Activated CD4-positive, alpha-beta memory T cell treated with anti-CD3 and anti-CD28 coated beads for 36 hours (primary cell): ENCODE measurements at places on chromosomes 6 and 20. TPM values are rescaled to one million over a fixed set of nuclear protein-coding genes. Genes with fewer than 3 reads are reported as not detected.

DNA sequence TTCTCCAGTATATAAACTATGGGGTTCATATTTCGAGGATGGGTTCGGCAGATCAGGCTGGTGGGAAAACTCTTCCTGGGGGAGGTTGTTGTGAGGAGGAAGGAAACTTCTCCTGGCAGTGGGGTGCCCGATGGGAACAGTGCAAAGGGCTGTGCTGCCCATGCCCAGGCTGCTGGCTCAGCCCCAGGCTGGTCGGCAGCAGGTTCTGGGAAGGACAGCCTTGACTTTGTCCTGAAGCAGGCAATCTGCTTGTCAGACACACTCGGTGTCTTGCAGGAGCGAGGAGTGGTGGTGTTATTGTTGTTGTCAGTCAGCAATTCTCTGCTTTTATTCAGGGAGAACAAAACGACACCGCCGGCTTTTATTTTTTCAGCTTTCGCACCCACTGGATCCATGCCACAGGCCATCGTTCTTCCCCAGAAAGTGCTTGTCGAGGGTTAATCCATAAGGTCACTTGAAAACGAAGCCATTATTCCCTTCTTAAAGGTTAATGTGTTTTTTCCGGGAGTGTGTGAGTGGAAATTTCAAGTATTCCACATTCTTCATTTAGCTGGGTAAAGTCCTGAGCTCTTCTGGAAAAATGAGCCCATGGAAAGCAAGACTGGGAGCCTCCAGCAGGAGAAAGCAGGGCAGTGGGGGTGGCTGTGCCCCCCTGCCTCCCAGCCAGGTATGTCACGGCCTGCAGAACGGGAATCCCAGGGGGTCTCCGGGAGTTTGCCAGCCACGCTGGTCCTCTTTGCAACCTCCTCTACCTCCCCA, 57.0 kb upstream of the STX16 start:
- H3K27me3 ChIP-seq, result peaks cover 9% of the 10 kb centered on the region
- no peaks in the 10 kb centered on the region for H3K4me1 ChIP-seq
- H3K4me3 ChIP-seq, result no peak overlapping the region

DNA sequence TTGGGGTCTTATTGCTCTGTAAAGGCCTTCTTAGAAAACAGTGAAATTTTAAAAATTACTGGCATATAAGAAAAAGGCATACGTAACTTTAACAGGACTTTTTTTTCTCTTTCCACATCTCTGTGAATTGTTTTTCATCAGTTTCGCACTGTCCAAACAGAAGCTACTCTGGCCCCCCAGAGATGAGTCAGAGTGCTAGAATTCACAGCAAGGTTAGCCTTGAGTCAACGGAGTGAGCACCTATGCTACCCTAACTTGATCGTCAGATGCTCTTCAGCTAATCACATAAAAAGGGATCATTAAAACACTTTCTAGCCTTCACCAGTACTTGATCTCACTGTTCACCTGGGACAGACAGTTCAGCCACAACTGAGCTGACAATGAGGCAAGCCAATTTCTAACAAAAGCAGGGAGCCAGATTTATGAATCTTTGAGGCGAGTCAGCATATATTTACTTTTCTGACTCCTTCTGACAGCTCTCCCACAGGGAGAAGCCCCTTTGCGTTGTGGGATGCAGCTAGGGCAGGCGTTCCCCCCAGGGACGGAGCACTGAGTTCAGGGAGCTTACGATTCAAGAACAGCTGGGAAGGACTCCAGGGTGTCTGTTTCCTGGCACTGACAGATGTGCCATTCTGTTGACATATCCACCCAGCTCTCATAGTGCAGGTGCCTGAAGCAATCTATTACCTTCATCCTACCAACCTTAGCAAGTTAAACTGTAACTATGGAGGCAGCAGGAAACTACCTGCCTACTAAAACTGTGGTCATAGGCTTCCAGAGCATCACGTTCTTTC, 46.4 kb upstream of the SPDEF start:
- H3K27ac ChIP-seq, result no peak overlapping the region
- H3K36me3 ChIP-seq, result peaks cover 19% of the 10 kb centered on the region
- peaks cover 28% of the 10 kb centered on the region for H3K4me1 ChIP-seq
- H3K4me3 ChIP-seq, result no peak overlapping the region
- DNase-seq, result no peak

- H3K4me1 ChIP-seq, result no peaks in the 10 kb centered on the region
- H3K27ac ChIP-seq, result no peak overlapping the region
- peaks cover 7% of the 10 kb centered on the region for H3K27me3 ChIP-seq
- no peak overlapping the region for H3K4me3 ChIP-seq
- peaks cover 2% of the 10 kb centered on the region for H3K36me3 ChIP-seq
Measured at GRCh38 chr6:6420107-6420506, 99.6 kb upstream of the F13A1 start.

- no peaks in the 10 kb centered on the region for H3K4me1 ChIP-seq
- no peak overlapping the region for H3K4me3 ChIP-seq
- no peak overlapping the region for H3K27ac ChIP-seq
- H3K36me3 ChIP-seq, result no peaks in the 10 kb centered on the region
- no peaks in the 10 kb centered on the region for H3K27me3 ChIP-seq
Measured at GRCh38 chr6:80789912-80790570, 683.6 kb downstream of the BCKDHB start.

GRCh38 chr6:132062626-132063025, 111.5 kb upstream of the CCN2 start:
- no peak for DNase-seq
- H3K27ac ChIP-seq, result no peak overlapping the region

DNA sequence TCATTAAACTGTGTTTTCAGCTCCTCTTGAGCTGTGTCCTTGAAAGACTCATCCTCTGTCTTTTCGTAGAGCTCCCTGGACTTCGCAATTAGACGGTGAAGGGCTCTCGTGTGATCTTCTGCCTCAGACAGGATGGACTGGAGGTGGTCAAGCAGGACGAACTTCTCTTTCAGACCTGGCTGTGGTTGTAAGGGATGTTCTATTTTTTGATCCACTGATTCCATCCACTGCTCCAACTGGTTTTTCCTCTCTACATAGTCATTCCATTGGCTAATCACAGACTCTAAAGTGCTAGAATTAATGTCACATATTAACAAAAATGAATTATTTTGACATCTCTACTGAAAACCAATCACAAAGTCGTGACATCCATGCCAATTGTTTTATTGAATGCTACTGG, 250.1 kb downstream of the SYNE1 start:
- no peaks in the 10 kb centered on the region for H3K4me1 ChIP-seq
- no peak for DNase-seq
- no peak overlapping the region for H3K4me3 ChIP-seq
- no peaks in the 10 kb centered on the region for H3K36me3 ChIP-seq

GRCh38 chr20:50481741-50482140, 28.4 kb upstream of the PTPN1 start:
- H3K4me3 ChIP-seq, result no peak overlapping the region
- no peak for DNase-seq
- H3K27ac ChIP-seq, result no peak overlapping the region
- H3K27me3 ChIP-seq, result no peaks in the 10 kb centered on the region

GRCh38 chr6:90399970-90400369, 103.3 kb upstream of the BACH2 start:
- peaks cover 13% of the 10 kb centered on the region for H3K36me3 ChIP-seq
- H3K27ac ChIP-seq, result peak overlapping the region; percentile 93
- peaks cover 91% of the 10 kb centered on the region for H3K4me1 ChIP-seq
- peak; percentile 72 for DNase-seq
- H3K27me3 ChIP-seq, result no peaks in the 10 kb centered on the region

- DNase-seq, result no peak
- no peak overlapping the region for H3K4me3 ChIP-seq
- no peaks in the 10 kb centered on the region for H3K36me3 ChIP-seq
- no peak overlapping the region for H3K27ac ChIP-seq
- H3K4me1 ChIP-seq, result no peaks in the 10 kb centered on the region
- H3K27me3 ChIP-seq, result peaks cover 12% of the 10 kb centered on the region
Measured at GRCh38 chr6:150566486-150566885, 33.2 kb upstream of the PLEKHG1 start.

GRCh38 chr6:54102238-54102637, 9.0 kb upstream of the MLIP start:
- no peaks in the 10 kb centered on the region for H3K36me3 ChIP-seq
- no peak overlapping the region for H3K4me3 ChIP-seq
- no peak for DNase-seq
- H3K27me3 ChIP-seq, result no peaks in the 10 kb centered on the region
- H3K27ac ChIP-seq, result no peak overlapping the region

GRCh38 chr20:25042531-25043498, 15.1 kb downstream of the ACSS1 start:
- no peak overlapping the region for H3K4me3 ChIP-seq
- H3K36me3 ChIP-seq, result peaks cover 2% of the 10 kb centered on the region
- H3K27ac ChIP-seq, result peak overlapping the region; percentile 82
- peaks cover 29% of the 10 kb centered on the region for H3K4me1 ChIP-seq
- no peaks in the 10 kb centered on the region for H3K27me3 ChIP-seq
- peak; percentile 57 for DNase-seq

DNA sequence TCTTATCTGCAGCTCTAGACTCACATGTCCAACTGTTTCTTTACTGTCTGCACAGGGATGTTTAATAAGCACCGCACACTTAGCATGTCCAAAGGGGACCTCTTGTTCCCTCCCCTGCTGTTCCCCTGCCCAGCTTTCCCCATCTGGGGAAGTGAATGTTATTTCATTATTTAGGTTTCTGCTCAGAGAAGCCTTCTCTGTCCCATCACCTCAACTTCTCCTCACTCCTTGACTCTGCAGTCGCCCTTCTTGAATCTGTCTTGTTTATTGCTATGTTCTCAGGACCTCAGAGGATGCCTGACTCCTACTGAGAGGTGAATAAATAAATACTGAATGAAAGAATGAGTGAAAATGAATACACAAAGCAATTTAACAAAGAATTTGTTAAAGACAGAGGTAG, 121.0 kb downstream of the SASH1 start:
- peaks cover 6% of the 10 kb centered on the region for H3K27me3 ChIP-seq
- no peak overlapping the region for H3K27ac ChIP-seq
- H3K4me1 ChIP-seq, result no peaks in the 10 kb centered on the region
- H3K4me3 ChIP-seq, result no peak overlapping the region

DNA sequence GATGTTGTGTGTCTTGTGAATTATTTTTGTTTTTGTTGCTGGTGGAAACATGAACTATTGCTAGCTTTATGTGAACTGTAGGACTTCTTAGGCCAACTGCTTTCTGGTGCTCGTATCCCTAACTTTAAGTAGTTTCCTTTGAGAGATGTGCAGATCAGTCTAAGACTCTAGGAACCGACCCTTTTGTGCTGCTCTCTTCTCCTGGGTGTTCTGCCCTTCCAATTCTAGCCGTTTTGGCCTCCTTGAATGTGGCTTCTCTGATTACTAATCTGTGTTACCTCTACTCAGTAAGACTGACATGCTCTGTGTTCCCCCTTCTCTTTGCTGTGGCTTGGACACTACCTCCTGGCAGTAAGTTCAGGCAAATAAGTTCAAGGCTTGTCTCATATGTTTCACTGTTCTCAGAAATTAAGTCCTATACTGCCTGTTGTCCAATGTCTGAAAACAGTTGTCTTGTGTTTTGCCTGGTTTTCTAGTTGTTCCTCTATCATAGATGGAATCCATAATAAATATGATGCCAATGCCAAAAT, 58.0 kb downstream of the FOXO3 start:
- H3K36me3 ChIP-seq, result no peaks in the 10 kb centered on the region
- H3K27ac ChIP-seq, result no peak overlapping the region
- H3K27me3 ChIP-seq, result no peaks in the 10 kb centered on the region
- DNase-seq, result no peak
- peaks cover 51% of the 10 kb centered on the region for H3K4me1 ChIP-seq

DNA sequence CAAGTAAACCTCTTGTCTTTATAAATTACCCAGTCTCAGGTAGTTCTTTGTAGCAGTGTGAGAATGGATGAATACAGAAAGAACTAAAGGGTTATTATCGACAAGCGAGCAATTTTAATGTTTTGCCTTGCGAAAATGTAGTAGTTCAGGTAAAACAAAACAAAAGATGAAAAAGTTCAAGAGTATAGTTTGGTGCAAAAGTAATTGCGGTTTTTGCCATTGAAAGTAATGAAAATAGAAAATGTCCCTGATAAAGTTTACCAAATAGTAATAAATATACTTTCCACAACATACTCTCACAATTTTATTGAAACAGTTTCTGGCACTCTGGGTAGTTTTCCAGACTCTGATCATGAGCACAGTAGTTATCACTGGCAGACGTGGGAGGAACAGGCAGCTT, 71.9 kb upstream of the SLC35B3 start:
- DNase-seq, result no peak
- no peaks in the 10 kb centered on the region for H3K4me1 ChIP-seq
- H3K4me3 ChIP-seq, result no peak overlapping the region
- no peaks in the 10 kb centered on the region for H3K27me3 ChIP-seq

GRCh38 chr20:20547221-20547875, 165.1 kb downstream of the RALGAPA2 start:
- peak; percentile 17 for DNase-seq
- no peak overlapping the region for H3K4me3 ChIP-seq
- H3K27ac ChIP-seq, result no peak overlapping the region
- H3K36me3 ChIP-seq, result peaks cover 26% of the 10 kb centered on the region

DNA sequence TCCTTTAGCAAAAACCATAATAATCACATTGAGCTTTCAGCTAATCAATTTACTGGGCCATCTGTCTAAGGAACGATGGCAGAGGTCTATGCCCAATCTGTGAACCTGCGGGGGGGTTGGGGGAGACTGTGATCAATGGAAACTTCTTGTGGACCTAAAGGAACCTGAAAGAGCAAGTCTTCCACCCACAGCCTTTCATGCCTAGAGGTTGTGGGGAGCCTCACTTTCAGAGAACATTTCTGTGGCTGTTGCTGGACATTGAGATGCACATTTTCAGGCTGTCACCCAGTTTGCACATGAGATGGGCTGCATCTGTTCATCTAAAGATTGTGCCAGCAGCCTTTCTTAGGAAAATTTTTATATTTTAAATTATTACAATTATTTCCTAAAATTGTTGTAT, 310.0 kb upstream of the SPTLC3 start:
- H3K27ac ChIP-seq, result no peak overlapping the region
- H3K4me3 ChIP-seq, result no peak overlapping the region
- H3K4me1 ChIP-seq, result no peaks in the 10 kb centered on the region
- H3K27me3 ChIP-seq, result no peaks in the 10 kb centered on the region
- H3K36me3 ChIP-seq, result no peaks in the 10 kb centered on the region
- no peak for DNase-seq

DNA sequence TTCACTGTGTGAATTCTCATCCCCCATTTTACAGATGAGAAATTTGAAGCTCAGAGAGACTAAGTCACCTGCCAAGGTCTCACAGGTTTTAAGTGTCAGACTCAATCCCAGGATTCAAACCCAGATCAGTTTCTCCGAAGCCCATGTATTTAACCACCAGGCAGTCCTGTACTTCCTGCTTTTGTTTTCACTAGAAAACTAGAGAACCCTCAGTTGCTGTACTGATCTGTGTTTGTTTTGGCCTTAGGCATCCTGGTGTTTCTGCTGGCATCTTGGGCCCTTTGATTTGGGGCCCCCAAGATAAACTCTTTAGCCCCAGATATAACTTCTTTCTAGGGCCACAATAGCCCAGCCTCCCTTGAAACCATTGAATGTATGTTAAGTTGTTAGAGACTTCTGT, 36.5 kb downstream of the PPP1R16B start:
- peak overlapping the region; percentile 90 for H3K27ac ChIP-seq
- H3K4me3 ChIP-seq, result peak overlapping the region; percentile 59
- peaks cover 82% of the 10 kb centered on the region for H3K4me1 ChIP-seq

PPP1R16B gene
- total RNA-seq, result 111 TPM

BAK1 gene
- total RNA-seq, result 57.7 TPM

IL17F gene
- 119 TPM for total RNA-seq

RNF217 gene
- total RNA-seq, result 1.1 TPM

TEAD3 gene
- total RNA-seq, result 2.2 TPM
